ENCODE measurements at places on chromosomes 3 and 15.

DNA sequence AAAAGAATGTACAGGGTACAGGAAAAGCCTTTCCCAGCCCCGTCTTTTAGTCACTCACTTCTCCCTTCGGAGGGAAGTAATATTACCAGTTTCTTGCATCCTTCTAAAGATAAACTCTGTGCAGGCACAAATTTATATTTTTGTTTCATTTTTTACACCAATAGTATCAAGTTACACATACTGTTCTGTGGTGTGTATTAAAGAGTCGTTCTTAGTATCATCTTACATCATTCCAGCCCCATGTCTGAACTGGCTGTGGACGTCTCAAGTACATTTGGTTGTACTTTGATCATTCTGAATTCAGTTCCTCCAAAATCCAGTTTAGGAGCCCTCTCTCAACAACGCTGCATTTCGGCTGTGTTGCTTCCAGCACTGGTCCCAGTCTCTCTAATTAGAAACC, 68.7 kb downstream of the LMLN start:
- no peak for DNase-seq

DNA sequence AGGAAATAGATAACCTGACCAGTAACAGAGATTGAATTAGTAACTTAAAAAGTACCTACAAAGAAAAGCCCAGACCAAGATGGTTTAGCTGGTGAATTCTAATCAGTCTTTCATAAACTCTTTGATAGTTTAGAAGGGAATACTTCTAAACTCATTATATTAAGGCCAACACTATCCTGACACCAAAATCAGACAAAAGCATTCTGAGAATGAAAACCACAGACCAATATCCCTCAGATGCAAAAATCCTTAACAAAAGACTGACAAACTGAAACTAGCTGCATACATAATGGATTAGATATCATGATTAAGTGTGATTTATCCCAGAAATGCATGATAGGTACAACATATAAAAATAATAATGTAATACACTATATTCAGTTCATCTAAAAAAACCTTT, 115.6 kb downstream of the RFX7 start:
- DNase-seq: no peak

GRCh38 chr3:129718201-129718600, 111.7 kb upstream of the PLXND1 start:
- no peak for DNase-seq

GRCh38 chr3:60064210-60065178, 1014.7 kb upstream of the CFAP20DC start:
- DNase-seq: no peak

- DNase-seq: no peak
Measured at GRCh38 chr3:160012108-160012507, 23.5 kb downstream of the IL12A start.
